Stimulated activated CD8-positive, alpha-beta memory T cell treated with anti-CD3 and anti-CD28 coated beads, Interleukin-15, amount 100 ng/mL, for 24 hours (primary cell): ENCODE measurements at places on chromosomes 7 and 10.
A peak's percentile ranks its signal among the peaks of the same experiment; 100 is the strongest.

GRCh38 chr7:120802751-120803150 is 55.2 kb downstream of the TSPAN12 start:
- DNase-seq: no peak

DNA sequence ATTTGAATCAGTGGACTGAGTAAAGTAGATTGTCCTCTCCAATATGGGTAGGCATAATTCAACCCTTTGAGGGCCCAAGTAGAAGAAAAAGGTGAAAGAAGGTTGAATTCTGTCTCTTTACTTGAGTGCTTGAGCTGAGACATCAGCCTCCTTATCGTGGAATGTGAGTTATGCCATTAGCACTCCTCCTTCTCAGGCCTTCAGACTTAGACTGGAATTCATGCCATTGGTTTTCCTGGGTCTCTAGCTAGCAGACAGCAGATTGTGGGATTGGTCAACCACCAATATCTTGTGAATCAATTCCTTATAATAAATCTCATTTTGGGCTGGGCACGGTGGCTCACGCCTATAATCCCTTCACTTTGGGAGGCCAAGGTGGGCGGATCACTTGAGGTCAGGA is 89.2 kb downstream of the CUL2 start:
- DNase-seq: no peak

GRCh38 chr10:59337201-59337652 is 25.1 kb downstream of the FAM13C start:
- DNase-seq: no peak

DNA sequence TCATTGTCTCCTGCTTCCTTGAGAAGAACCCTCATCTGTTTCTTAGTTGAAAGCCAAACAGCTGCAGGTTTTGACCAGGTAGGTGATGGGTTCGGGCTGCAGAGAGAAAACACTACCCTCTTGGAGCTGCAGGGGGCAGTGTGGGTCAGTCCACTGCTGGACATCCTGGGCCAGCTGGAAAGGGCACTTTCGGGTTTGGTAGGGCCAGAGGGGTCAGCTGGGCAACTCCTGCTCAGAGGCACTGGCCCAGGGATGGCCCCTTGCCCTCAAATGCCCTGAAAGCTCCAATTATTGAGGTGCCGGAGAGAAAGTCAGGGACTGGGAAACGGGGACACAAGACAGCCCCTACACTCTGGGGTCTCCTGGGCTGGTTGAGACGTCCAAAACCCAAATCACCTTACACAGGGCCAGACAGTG is 90.7 kb downstream of the MKI67 start:
- DNase-seq: peak; percentile 31

DNA sequence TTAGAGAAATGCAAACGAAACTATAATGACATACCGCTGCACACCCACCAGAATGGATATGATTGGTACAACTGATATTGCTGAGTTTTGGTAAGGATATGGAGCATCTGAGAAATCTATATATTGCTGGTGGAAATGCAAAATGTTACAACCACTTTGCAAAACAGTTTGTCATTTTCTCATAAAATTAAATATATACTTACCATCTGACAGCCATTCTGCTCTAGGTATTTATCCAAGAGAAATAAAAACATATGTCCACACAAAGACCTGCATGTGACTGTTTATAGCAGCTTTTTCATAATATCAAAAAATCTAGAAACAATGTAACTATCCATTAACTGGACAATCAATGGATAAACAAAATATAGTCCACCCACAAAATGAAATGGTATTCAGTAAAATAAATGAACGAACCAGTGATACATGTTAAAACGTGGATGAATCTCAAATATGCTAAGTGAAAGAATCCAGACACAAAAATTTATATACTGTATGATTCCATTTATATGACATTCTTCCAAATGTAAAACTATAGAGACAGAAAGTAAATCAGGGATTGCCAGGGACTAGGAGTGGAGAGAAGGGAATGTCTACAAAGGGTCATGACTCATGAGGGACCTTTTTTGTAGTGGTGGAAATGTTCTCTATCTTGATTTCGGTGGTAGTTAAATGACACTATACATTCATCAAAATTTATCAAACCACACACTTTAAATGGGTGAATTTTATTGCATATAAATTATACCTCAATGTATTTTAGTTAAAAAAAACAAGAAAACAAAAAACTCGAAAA is 312.0 kb upstream of the GLI3 start:
- no peak for DNase-seq
